Right ventricle myocardium inferior (tissue), 1 donor: ENCODE measurements at places on chromosomes 4 and X.

- no peak for DNase-seq
Observed at GRCh38 chr4:80803337-80803736, 227.2 kb upstream of the BMP3 start.

DNA sequence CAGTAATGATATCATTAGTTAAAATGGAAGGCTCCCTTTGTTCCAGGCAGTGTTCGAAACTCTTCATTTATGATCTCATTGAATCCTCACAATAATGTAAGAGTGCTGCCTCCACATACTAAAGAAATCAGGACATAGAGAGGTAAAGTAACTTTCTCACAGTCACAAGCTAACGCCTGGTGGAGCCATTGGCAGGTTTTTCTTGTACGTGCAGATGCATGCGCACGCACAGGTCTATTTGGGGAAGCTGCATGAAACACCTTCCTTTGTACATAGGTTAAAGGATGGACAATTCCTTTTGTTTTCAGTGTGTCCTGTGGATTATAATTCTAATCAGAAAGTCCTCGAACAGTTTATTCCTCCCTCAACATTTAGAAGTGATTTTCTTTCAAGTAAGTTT is 176.2 kb downstream of the RAPGEF2 start:
- DNase-seq = no peak

DNA sequence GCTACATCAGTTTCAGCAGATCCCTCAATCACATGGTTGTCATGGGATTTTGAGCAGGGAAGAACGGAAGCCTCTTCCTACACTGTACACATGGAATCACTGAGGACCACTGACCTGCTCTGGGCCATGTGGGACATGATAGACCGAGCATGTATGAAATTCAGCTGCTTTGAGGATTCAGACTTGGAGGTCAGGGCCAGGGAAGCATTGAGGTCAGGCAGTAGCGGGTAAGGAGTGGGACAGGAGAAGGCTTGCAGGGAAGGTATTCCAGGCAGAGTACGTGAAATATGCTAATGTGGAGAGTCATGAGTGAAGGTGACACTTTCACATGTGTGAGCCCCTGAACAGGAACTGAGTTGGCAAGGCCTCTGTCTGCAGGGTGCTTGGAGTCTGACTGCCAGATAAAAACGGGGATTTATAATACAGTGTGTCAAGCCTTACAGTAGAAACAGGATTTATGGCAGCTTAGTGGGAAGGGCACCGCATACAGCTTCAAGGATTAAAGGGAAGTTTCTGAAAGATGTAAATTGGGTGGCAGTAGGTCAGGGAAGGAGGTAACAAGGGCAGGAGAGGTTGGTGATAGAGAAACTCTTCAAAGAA is 111.7 kb downstream of the STK32B start:
- DNase-seq = no peak

DNA sequence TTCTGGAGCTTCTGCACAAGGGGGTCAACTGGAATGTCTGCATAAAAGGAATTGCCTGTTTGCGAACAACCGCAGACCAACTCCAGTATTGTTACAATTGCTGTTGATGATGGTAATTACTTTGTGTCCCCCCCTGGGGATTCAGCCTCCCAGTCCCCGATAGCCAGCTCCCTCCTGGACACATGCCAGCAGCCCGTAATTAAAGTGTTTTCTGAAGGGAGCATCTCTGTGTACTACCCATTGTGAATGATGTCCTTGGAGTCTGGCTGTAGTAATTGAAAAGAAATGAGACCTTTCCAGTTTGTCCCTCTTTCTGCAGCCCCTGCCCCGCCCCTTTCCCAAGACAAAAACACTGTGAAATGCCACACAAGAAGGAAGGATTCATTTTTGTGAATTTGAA is 377.1 kb upstream of the LCORL start:
- no peak for DNase-seq

DNA sequence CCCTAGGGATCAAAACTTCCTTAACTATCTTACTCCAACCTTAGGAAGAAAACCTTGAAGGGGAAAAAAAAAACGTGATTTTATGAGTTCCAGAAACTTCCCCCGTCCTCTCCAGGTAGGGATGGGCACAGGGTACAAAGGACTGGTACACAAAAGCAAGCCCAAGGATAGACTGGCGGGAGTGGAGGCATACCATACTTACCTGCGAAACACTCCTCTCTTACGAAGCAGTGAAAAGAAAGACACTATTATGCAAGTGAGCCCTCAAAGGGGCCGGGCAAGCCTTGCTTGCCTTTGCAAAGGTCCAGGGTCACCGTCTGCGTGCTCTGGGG is 651 bp downstream of the TSPAN6 start:
- no peak for DNase-seq

GRCh38 chrX:49840679-49841078 is 11.6 kb downstream of the PAGE4 start:
- DNase-seq = peak; percentile 60

GRCh38 chrX:39899856-39900776 is 197.6 kb downstream of the BCOR start:
- no peak for DNase-seq

- DNase-seq = no peak
Observed at GRCh38 chr4:127155116-127155515, 477.6 kb upstream of the INTU start.

DNA sequence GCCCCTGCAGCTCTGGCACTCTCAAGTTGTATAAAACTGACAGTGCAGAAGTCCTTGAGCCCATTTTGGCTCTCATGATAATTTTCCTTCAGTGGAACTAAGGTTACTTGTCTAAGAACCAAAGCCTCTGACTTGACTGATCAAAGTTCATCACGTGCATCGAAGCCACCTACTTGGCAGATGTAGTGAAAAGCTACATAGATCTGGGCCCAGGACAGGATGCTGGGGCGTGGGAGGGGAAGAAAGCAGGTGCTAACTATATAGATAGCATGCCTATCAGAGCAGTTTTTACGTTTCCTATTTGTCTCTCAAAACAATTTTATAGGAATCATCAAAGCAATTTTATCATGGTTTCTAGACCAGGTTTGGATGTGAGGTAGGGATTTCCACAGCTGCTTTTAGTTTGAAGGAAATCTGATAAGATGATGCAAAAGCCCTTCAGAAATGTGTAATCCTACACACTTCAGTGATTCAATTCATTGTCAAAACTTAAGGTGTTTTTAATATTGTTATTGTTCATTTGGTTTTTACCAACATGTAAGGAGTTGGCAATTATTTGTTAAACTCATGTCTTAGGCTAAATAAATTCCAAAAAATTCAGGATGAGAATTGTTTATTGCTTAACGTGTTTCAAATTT is 1.2 kb upstream of the CD40LG start:
- no peak for DNase-seq

DNA sequence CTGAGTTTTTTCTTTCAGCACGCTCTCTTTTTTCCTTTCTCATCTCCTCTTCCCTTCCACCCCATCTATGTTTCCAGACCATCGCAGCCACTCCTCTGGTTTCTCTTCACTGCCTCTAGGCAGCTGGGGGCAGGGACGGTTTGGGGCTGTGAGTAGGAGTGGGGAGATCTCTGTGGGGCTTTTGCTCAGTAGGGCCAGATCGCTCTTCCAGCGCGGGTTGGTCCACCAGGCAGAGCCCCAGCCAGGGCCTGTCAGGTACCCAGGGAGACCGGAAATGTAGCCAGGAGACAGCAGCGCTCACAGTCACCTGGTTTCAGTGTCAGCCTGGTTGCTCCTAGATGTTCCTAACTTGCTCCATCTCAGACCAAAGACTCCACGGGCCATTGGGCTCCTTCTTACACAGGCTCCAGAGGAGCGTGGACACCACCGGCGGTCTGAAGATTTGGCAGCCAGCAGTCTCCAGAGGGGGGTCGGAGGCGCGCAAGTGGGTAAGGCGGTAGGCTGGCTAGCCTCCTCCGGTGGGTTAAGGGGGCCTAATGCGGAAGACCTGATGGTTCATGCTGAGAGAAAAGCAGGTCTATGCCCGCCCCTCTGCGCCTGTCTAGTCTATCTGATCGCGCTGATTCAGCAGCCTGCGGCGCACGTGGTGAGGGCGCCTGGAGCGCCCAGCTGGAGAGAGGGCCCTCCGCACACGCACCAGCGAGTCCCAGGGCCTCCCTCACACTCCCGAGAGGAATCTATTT is 1.8 kb downstream of the FGF5 start:
- no peak for DNase-seq

- no peak for DNase-seq
Observed at GRCh38 chr4:79047316-79047715, 108.1 kb upstream of the PAQR3 start.

GRCh38 chr4:71449878-71450277 is 111.1 kb downstream of the SLC4A4 start:
- DNase-seq = no peak

DNA sequence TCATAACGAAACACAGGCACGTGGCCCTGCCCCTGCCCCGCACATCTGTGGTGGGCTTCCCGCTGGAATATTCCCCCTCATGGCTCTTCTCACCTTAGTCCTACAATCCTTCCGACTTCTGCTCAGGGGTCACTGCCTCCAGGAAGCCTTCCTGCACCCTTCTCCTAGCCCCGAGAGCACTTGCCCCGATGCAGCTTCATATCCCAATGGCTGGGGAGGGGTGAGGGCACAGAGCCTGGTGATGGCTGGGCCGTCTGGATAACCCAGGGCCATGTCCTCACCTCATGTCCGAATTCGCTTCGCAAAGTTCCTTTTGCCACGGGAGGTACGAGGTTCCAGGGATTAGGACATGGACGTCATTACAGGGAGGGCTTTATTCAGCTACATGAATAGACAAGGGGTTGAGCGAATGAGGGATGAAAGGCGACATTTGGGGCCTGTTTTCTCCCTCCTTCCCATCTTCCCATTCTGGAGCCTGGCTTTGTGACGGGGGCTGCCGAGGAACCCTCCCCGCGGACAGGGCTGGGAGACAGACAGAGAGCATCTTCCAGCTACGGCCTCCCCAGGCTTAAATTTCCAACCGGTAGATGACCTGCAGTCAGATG is 35.5 kb upstream of the HMX1 start:
- DNase-seq = peak; percentile 32

DNA sequence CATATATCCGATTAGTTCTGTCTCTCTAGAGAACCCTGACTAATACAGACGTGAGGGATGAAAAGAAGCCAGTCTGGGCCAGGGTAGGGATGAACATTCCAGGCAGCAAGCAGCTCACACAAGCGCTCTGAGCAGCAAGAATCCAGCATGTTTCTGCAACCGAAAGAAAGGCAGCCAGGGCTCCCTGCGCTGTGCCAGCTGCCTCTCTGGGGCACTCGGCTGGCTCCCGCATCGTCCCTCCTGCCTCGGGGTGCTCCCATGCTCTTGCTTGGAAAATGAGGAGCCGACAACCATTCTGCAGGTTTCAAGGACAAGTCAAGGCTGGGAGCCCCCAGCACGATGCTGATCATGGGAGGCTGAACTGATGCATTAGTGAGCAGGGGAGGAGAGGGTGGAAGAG is 7.0 kb downstream of the JAKMIP1 start:
- no peak for DNase-seq

DNA sequence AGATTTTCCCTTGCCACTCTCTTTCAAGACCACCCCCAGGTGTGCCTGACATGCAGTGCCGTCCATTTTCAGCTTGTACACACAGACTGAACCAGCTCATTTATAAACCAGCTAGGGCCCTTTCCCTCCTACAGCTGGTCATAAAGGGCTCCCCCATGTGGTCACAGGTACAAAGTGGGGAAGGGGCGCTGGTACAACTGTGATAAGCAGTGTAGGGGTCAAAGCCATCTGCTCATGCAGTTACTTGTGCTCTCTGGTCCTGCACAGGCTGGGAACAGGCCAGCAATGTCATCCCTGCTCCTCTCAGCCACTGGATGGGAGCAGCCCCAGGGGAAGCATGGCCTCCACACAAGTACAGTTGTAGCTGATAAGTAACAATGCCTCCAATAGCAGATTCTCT is 20.6 kb downstream of the GABRQ start:
- no peak for DNase-seq

DNA sequence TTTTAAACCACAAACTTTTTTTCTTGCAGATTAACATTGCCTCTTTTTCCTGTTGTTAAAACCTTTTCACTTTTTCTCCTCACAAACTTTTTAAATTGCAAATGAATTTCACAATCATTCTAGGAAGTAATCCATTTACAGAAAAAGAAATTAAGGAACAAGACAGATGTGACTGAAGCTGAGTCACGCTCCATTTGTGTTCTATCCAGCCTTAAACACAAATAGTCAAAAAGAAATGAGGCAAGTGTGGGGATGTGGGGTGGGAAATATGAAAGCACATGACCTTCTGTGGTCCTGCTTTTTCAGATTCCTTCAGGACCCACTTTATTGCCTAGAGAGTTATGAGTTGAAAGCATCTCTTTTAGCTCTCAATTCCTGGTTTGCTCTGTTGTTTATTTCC is 197.0 kb downstream of the ADGRL3 start:
- DNase-seq = no peak

- no peak for DNase-seq
Observed at GRCh38 chr4:144647590-144647989, 1.6 kb downstream of the HHIP start.

GRCh38 chr4:181845617-181846016 is 397.6 kb upstream of the TENM3 start:
- DNase-seq = no peak

DNA sequence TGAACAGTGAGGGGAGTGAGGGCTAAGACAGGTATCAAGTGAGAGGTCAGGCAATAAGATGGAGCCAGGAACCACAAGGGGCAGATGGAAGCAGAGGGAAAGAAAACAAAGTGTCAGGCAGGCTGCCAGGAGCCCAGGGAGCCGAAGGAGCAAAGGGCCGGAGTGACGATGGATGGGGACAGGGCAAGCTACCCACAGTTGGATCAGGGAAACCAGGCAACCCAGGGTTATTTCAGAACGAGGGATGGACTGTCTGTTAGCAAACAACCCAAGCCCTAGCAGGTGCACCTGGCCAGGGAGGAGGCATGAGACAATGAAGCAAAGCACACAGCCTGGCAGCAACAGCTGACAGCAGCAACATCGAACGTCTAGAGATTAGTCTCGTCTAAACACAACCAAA is 39.2 kb downstream of the SEL1L3 start:
- no peak for DNase-seq
